ENCODE measurements at places on chromosomes 7 and 10. TPM values are rescaled to one million over a fixed set of nuclear protein-coding genes. Genes with fewer than 3 reads are reported as not detected.

- no peaks in the 10 kb centered on the region for H3K27me3 ChIP-seq
- H3K4me1 ChIP-seq, result no peaks in the 10 kb centered on the region
- H3K4me3 ChIP-seq, result no peak overlapping the region
- H3K27ac ChIP-seq, result no peak overlapping the region
- no peaks in the 10 kb centered on the region for H3K36me3 ChIP-seq
Measured at GRCh38 chr7:111424768-111425167, 137.5 kb downstream of the IMMP2L start.

DNA sequence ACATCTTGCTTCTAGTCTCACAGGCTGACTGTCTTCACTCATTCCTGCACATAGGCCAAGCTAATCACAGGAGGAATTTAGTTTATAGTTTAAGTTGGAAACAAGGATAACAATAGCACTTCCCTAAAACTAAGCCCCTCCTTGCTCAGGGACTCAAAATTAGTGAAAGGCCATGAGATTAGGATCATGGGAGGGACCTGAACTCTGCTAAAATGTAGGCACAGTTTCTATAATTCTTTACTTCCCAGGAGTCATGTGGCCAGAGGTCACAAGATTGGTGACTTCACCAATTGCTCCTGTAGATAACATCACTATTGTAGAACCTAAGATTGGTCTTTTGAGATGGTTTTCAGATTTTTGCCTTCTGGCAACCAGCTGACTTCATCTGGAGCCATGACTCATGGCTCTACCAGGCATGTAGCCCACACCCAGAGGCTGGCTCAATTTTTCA lies 14.8 kb upstream of the UPP1 start:
- DNase-seq, result no peak
- H3K27ac ChIP-seq, result no peak overlapping the region
- H3K27me3 ChIP-seq, result no peaks in the 10 kb centered on the region
- H3K4me1 ChIP-seq, result peaks cover 3% of the 10 kb centered on the region
- no peak overlapping the region for H3K4me3 ChIP-seq

DNA sequence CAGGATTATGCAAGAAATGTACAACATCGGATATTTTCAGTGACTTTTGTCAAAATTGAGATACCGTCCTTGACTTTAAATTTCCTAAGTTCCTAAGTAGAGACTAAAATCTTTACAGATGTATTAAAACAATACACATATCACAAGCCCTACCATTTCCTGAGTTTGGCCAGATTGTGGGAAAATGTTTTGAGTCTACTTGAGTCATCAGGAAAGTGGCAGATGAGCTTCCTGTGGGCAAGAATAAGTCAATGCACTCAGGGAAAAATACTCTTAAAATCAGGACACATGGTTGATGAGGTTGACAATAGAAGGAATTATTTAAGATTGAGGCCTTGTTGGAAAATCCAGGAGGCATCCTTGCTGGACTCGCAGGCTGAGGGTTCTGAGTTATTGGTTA lies 162.5 kb downstream of the SNX10 start:
- no peaks in the 10 kb centered on the region for H3K4me1 ChIP-seq
- H3K36me3 ChIP-seq, result peaks cover 8% of the 10 kb centered on the region
- no peak overlapping the region for H3K27ac ChIP-seq

DNA sequence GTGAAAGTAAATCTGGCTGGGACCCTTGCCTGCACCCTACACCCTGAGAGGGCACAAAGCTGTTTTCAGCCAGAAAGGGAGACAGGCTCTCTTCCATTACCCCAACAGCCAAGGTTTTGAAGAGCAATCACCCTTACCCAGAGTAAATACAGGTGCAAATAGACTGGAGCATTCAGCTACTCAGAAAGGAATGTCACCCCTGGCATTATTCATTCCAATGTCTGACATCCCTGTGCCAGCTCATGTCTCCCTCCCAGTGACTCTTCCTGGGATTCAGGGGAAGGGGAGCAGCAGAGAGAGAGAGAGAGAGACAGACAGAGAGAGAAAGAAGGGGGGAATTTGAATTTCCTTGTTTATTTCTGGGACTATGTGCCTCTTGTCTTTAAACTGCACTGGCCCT lies 611.8 kb downstream of the SORCS3 start:
- no peak overlapping the region for H3K27ac ChIP-seq
- no peaks in the 10 kb centered on the region for H3K27me3 ChIP-seq
- no peak overlapping the region for H3K4me3 ChIP-seq

DNA sequence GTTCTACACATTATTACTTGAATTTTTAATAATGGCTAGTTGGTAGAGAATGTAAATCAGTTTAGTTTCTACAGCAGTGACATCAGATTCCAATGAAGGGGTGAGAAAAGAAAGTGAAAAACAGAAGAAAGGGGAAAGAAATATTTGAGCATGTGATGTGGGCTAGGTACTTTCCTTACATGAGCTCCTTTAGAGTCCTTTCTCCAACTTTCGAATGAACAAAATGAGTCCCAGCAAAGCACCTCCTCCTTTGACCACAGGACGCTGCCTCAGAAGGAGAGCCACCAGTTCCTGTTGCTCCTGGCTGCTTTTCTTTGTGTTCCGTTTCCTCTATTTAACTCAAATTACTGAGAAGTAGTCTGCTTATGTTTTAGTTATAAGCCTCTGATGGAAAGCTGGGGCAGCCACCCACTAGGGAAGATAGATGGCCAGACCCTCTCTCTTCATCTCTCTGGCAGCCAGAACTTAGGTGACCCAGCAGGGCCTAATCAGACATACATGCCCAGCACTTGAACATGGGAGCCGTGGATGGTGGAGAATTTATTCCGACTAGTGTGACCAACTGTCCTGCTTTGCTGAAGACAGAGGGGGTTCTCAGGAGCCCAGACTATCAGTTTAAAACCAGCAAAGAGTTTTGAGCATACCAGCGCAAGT lies 82.4 kb upstream of the NME8 start:
- no peak overlapping the region for H3K27ac ChIP-seq
- H3K36me3 ChIP-seq, result no peaks in the 10 kb centered on the region
- H3K4me1 ChIP-seq, result no peaks in the 10 kb centered on the region
- no peak for DNase-seq
- H3K27me3 ChIP-seq, result peaks cover 5% of the 10 kb centered on the region
- H3K4me3 ChIP-seq, result no peak overlapping the region

- peaks cover 15% of the 10 kb centered on the region for H3K4me1 ChIP-seq
- no peaks in the 10 kb centered on the region for H3K36me3 ChIP-seq
- H3K4me3 ChIP-seq, result no peak overlapping the region
- peaks cover 6% of the 10 kb centered on the region for H3K27me3 ChIP-seq
- no peak for DNase-seq
Measured at GRCh38 chr7:142511801-142512200, 237.5 kb upstream of the PRSS1 start.

GRCh38 chr10:130177250-130177649 lies 41.1 kb downstream of the GLRX3 start:
- peaks cover 8% of the 10 kb centered on the region for H3K36me3 ChIP-seq
- H3K27me3 ChIP-seq, result no peaks in the 10 kb centered on the region
- no peak overlapping the region for H3K27ac ChIP-seq
- H3K4me1 ChIP-seq, result peaks cover 15% of the 10 kb centered on the region
- DNase-seq, result no peak

DNA sequence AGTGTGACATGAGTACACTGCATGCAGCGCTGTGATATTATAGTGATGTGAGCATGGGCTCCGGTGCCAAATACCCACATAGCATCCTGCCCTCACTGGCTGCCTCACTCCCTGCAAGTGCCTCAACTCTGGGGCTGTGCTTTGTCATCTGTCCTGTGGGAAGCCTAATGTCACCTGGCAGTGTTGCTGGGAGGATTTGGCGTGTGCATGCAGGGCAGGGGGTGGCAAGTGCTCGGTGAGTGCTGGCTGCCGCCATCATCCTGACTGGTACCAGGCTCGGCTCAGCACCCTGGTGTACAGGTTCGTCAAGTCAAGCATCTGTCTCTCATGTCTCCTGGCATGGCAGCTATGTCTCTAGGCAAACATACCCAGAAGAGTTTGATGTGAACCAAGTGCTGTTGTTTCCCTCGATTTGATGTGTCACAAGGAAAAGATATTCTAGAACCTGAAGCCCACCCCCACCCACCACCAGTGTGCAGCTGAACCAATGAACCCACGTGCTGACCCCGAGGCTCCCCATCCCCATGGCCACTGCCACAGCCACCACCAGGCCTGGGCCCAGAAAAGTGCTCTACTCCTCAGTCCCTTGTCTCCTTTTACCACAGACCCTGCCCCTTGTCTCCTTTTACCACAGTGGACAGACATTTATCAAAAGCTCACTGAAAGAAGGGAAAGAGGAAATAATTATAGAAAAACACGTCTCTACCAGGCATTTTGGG lies 135.8 kb downstream of the MAPK8 start:
- H3K27me3 ChIP-seq, result peaks cover 5% of the 10 kb centered on the region
- no peak for DNase-seq
- H3K4me1 ChIP-seq, result no peaks in the 10 kb centered on the region
- H3K27ac ChIP-seq, result no peak overlapping the region
- no peak overlapping the region for H3K4me3 ChIP-seq

DNA sequence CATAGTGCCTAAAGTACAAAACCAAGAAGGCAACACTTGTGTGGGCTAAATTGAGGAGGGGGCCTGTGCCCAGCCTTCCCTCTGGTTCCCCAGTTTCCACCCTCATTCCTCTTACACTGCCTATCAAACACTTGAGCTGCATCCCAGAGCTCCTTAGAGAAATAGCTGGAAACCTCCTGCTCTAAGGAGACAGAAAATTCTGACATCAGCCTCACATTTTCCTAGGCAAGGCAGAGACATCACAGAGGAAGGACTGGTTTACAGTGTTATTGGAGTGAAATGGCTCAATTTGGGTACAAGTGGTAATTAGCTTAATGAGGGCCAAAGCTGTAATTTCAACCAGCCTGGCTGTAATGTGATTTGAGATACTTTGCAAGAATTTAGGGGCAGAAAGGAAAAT lies 192.3 kb upstream of the AOAH start:
- no peak overlapping the region for H3K4me3 ChIP-seq
- peaks cover 5% of the 10 kb centered on the region for H3K36me3 ChIP-seq
- DNase-seq, result no peak

- H3K36me3 ChIP-seq, result no peaks in the 10 kb centered on the region
- no peak overlapping the region for H3K4me3 ChIP-seq
- H3K27me3 ChIP-seq, result peaks cover 27% of the 10 kb centered on the region
- H3K4me1 ChIP-seq, result no peaks in the 10 kb centered on the region
Measured at GRCh38 chr10:117972168-117972837, 74.4 kb downstream of the RAB11FIP2 start.

DNA sequence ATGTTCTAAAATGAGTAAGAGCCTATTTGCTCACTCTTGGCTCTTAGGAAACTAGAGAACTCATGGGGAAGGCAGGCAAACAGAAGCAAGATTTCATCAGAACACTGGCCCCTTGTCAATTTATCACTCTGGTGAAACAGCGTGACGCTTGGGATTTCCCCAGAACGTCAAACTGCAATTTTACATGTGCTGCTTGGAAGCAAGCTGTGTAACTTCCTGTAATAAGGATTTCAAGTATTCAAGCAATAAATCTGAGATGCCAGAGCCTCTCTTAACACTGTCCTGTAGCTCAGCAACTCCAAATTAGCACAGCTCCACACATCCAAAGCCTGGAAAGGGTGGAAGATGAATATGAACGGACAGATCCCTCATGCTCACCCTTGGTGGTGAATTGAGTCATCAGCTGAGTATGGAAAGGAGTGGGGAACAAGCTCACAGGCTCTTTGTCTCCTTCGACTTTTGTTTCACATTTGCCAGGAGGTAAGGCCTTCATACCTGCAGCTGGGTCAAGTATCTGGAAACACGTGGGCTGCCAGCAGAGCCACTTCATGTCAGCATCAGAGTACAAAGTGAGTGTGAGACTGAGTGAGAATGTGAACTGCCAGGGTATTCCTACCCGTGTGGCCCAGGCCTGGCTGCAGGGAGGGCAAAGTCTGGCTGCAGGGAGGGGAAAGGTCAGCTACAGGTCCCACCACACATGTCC lies 140.4 kb upstream of the NAMPT start:
- H3K27ac ChIP-seq, result peak overlapping the region; percentile 90
- DNase-seq, result no peak
- H3K4me1 ChIP-seq, result peaks cover 14% of the 10 kb centered on the region
- peaks cover 27% of the 10 kb centered on the region for H3K27me3 ChIP-seq

DNA sequence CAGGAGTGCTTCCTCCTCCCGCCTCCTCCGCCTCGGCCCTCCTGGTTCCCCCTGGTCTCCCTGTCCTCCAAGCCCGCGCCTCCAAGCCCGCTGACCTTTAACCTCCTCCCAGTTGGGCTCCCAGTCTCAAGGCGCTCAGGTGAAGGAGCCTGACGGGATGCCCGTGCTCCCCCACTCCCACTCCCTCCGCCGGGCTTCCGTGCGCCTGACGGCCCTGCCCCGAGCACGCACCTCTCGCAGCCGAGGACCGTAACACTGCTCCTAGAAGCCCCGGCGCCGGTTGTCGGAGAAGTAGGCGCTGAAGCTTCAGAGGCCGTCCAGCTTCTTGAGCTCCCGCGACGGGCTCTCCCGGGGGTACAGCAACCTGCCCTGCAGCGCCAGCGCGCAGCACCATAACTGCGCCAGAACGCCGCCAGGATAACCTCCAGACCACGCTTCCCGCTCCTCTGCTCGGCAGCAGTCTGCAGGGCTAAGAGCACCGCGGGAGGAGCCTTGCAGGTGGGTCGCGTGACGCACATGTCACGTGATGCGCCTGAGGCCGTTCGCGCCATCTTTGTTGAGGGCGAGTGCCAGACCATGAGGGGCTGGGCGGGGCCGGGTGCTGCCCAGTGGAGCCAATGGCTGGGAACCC lies 71.0 kb upstream of the ZNF479 start:
- no peaks in the 10 kb centered on the region for H3K4me1 ChIP-seq
- no peak overlapping the region for H3K27ac ChIP-seq
- DNase-seq, result no peak
- no peaks in the 10 kb centered on the region for H3K36me3 ChIP-seq
- no peaks in the 10 kb centered on the region for H3K27me3 ChIP-seq
- H3K4me3 ChIP-seq, result no peak overlapping the region

DNA sequence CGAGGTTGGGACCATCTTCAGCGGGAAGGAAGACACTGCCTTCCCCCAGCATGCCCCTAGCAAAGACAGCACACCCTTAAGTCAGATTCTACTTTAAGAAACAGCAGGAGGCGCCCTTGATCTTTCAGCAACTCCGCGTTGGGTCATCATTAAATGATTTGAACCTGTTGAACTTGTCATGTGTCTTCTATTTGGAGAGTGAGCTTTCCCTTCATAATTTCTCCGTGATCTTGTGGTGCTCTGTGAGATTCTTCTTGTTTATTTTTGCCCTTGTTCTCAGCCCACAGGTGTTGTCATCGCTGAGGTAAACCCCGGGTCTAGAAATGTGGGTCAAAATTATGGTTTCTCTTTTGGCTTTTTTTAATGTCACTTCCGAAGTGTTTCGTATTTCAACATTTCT lies 49.5 kb upstream of the PITRM1 start:
- DNase-seq, result no peak
- no peak overlapping the region for H3K4me3 ChIP-seq
- H3K36me3 ChIP-seq, result no peaks in the 10 kb centered on the region
- no peak overlapping the region for H3K27ac ChIP-seq
- peaks cover under 1% of the 10 kb centered on the region for H3K4me1 ChIP-seq

Gene ACTL6B
- not detected for total RNA-seq

Gene NPY4R
- total RNA-seq, result not detected

Gene TPK1
- total RNA-seq, result 20.3 TPM

Gene ZNF804B
- not detected for total RNA-seq

Gene SPDYE11
- total RNA-seq, result not detected

Gene PRKCQ
- total RNA-seq, result 70.0 TPM

All from T-helper 17 cell (primary cell).